NCI-H187 treated with DMSO at 0.1 percent for 48 hours (cell line): ENCODE measurements at places on chromosomes 12 and 14.

DNA sequence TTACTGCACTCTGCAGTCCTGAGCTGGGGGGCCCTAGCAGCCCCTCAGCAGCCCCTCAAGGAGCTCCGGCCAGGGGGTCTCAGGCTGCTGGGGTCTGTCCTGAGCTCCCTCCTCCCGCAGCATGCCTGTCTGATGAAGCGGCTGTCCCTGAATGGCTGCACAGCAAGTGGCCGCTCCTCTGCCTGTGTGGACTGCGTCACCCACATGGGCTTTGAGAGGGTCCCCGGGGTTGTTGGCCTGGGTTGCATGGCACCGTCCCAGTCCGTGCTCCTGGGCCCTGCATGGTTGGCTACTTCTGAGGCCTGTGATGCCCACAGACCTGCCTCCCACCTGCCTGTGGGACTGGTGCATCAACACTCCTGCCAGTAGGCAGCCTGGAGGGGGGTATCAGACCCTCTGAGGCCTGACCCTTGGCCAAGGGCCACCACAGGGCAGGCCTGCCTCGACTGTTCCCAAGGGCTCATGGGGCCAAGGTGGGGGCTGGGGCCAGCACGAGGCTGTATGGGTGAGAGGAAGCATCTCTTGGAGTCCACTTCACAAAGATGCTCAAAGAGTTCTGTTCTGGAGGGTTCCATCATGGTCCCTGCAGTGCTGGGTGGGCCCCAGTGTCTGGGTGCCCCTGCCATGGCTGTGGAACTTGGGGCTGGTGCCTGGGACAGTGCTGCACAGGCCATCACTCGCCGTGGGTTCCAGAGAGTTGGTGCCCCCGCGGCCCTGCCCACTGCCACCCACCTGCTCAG lies 12.2 kb downstream of the CEP170B start:
- DNase-seq = no peak

DNA sequence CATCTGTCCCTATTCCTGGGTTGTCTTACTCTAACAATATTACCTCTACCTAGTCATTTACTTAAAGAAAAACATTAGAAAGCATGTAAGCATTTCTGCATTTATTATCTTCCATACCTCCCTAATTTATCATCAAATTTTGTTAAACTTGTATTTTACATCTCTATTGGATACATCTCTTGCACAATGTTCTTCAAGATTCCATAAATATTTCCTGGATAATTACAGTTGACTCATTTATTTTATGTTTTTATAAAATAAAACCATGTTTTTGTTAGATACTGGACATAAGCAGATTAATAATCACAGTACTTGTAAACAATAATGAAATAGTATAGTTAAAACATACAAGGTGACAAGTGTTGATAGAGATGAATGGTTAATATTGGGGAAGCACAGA lies 209.0 kb downstream of the TMTC3 start:
- no peak for DNase-seq

DNA sequence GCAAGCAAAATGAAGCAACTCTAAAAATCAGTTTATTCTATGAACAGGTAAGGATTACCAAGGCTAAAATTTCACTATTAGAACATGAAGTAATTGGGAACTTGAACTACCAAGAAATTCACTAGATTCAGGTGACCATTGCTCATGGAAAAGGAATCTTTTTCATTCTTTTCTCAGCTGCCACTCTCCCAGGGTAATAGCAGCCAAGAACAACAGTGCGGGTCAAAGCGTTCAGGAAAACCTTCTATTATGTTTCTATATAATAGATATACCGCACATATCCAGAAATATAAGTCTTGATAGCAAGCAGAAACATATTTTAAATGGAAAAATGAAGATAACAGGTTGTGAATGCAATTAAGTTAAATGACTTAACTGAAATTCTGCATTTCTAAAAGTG lies 125.6 kb downstream of the NELL2 start:
- no peak for DNase-seq

DNA sequence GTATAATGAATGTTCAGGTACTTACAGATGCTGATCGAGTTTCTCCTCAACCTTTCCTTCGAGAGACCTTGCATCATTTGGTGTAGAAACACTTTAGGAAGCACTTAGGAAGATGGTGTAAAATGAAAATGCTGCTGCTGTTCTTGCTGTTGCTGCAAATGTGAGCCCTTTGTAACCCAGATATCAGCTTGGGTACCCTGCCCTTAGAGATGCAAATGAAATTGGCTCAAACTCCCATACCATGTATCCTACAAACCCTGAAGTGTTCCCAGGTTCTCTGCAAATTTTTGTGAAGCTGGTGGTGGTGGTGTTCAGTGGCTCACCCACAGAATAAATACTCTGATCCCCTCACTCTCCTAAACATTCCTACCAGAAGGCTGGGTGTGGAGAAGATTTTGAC lies 130.8 kb downstream of the SLC25A47 start:
- no peak for DNase-seq

GRCh38 chr12:110888256-110888991 lies 32.0 kb downstream of the MYL2 start:
- no peak for DNase-seq

DNA sequence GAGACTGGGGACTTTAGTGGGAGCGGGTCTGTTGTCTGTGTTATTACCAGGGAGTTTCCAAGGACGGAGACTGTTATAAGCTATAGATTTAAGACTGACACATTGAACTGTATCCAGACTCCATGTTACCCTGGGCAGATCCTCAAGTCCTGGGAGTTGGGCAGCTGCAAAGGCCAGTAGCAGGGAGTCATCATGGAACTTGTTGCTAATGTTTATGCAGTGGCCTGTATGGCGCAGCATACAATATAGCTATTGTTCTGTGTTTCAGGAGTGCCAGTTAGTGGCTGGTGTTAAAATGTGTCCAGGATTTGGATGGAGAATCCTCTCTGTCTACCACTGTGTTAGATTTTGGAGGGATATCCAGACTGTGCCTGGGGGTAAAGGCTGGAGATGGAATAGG lies 31.7 kb downstream of the SMOC1 start:
- DNase-seq = no peak

- peak; percentile 45 for DNase-seq
Measured at GRCh38 chr14:63045612-63046320, 508 bp upstream of the KCNH5 start.

DNA sequence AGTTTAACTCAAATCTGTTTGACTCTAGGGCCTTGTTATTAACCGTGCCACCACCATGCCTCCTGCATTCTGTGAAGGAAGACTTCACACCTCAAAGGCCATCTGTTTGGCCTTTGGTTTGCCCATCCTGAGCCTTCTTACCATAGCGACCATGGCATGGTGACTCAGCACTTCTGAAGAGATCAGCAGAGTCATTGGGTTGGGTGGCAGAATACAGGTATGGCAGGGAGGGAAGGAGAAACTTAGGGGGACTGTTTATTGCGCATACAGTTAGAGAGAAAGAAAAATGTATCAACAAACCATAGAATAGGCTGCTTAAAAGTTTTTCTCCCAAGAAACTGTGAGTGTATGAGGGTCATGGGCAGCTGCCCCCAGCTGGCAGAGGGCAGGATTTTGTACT lies 49.2 kb downstream of the DAD1 start:
- DNase-seq = no peak

DNA sequence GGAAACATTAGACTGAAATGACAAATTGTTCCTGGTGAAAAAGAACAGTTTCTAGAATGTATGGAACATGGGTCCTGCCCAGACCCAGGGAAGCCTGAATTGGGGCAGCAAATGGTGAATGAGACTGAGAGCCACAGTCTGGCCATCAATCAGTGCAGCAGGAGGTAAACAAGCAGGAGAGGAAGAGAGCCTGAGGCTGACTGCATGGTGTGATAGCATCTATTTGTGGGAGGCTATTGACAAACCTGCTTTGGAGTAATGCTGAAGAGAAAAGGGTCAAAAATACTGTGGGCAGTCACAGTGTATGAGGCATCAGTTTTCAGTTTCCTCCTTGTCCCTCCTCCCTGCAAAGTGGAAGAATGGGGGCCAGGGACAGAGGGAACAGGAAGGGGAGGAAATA lies 136.8 kb downstream of the ANKS1B start:
- no peak for DNase-seq

DNA sequence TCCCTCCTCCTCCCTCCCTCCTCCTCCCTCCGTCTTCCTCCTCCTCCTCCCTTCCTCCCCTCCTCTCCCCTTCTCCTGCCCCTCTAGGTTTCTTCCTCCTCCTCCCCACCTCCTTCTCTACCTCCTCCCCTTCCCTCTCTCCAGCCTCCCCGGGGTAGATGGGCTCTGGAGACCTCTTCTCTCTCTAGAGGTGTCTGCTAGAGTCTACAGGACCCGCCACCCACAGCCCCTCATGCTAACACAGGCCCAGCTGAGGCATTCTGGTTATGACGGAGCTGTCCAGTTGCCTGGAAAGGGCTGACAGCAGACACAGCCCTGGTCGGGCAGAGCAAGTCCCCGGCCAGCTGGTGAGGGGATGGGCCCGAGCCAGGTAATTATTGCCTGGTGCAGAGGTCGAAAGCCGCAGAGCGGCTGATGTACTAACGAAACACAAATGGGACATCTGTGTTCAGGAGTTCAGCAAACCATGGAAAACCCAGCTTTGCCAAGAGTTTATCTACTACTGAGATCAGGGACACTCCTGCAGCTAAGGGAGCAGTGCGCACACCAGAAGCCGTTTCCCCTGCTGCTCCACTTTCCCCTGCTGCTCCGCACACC lies 96.2 kb downstream of the PAPOLA start:
- no peak for DNase-seq

GRCh38 chr12:84329938-84330337 lies 582.7 kb downstream of the SLC6A15 start:
- DNase-seq = no peak

- DNase-seq = no peak
Measured at GRCh38 chr14:68663385-68664076, 129.3 kb downstream of the ZFP36L1 start.

DNA sequence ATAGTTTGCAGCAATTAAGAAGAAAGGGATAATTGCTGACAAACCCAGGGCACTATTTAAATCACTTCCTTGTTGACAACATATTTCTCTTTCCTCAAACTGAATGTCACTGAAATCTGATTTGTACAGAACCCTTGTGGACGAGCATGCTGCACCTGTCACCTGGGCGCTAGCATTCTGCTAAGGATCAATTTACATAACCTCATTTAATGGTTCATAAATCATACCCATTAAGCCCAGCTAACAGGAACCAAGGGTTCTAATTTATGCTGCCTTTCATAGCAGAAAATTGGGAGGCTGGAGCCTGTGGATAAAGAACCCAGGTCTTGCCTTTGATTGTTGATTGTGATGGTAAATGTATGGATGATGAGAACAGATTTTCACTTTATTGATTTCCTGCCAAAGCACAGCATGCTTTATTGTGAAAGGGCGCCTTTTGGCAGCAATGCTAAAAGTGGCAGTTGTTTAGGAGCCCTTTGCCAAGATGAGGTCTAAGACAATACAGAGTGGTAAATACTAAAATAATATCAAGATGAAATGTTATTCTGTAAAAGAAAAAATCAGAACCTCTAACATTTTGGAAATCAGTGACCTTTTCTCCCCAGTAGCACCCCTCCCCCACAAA lies 95.4 kb downstream of the NKX2-1 start:
- DNase-seq = peak; percentile 97

- DNase-seq = no peak
Measured at GRCh38 chr14:23464700-23465099, 4.8 kb upstream of the NGDN start.

GRCh38 chr12:31860401-31860800 lies 98.8 kb upstream of the RESF1 start:
- DNase-seq = no peak

- no peak for DNase-seq
Measured at GRCh38 chr12:120138366-120138765, 21.8 kb upstream of the RAB35 start.

GRCh38 chr14:103393676-103394626 lies 8.7 kb downstream of the MARK3 start:
- DNase-seq = no peak

GRCh38 chr12:28032811-28033537 lies 60.4 kb upstream of the PTHLH start:
- no peak for DNase-seq

GRCh38 chr12:106831699-106832098 lies 57.2 kb downstream of the RIC8B start:
- no peak for DNase-seq
